Fibroblast of skin of right biceps (primary cell): ENCODE measurements at places on chromosomes 5 and 9.

GRCh38 chr5:110909950-110910349 lies 161.6 kb upstream of the TSLP start:
- peak; percentile 56 for DNase-seq

- peak; percentile 92 for DNase-seq
Measured at GRCh38 chr5:108560581-108560980, 178.7 kb upstream of the FBXL17 start.

DNA sequence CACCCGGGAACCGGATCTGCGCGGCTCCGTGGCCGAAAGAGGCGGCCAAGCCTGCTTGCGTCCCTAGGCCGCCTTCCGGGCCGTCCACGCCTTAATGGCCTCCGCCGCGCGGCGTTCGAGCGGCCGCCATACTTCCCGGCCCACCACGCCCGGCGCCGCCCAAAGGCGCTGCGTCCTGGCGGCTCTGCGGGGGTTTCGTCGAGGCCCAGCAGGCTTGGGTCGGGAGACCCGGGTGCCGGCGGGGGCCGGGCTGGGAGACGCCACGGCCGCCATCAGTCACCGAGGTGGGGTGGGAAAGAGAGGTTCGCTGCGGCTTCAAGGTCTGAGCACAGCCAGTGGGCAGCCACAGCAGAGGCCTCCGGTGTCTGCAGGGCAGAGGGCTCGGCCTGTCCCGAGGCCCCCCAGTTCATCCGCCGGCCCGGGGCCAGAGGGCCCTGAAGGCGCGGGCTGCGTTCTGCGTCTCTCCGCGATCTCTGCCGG lies 545.8 kb upstream of the CDH10 start:
- DNase-seq, result no peak

- no peak for DNase-seq
Measured at GRCh38 chr9:88986776-88987175, 4.5 kb upstream of the S1PR3 start.

DNA sequence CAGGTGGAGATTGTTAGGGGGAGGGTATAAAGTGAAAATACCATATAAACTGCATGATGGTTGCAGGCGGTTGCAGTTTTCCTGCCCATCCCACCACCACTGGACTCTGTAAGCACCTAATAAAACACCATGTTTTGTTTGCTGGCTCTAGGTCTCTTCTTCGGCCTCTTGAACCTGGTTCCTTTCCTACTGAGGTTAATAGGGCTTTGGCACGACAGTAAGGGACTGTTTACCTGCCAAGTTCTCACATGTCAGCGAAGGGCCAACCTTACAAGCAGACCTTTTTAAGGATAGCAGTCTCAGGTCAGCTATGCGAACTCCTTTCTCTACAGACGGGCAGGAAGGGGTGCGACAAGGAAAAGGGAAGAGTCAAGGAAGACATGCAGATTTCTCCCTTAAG lies 3.4 kb upstream of the RFESD start:
- DNase-seq, result no peak

GRCh38 chr5:177982072-177982727 lies 13.8 kb downstream of the PROP1 start:
- no peak for DNase-seq

DNA sequence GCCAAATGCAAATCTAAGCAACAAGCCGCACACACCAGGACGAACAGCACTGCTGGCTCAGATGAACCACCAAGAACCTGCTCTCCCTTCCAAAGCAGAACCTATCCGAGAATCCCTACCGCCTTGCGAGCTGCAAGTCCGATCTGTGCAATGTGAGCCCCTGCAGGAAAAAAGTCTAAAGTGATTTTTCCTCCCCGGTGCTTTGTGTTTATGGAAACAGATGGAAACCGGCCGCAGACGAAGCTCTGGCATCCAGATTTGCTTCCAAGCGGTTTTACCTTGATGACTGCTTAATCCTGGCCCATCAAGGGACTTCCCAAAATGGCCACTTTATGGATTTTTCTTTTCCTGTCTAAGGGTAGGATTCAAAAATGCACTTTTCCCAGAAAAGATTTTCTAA lies 112.5 kb downstream of the VAV2 start:
- DNase-seq, result no peak

- DNase-seq, result no peak
Measured at GRCh38 chr5:135219868-135220267, 179.2 kb downstream of the MACROH2A1 start.

DNA sequence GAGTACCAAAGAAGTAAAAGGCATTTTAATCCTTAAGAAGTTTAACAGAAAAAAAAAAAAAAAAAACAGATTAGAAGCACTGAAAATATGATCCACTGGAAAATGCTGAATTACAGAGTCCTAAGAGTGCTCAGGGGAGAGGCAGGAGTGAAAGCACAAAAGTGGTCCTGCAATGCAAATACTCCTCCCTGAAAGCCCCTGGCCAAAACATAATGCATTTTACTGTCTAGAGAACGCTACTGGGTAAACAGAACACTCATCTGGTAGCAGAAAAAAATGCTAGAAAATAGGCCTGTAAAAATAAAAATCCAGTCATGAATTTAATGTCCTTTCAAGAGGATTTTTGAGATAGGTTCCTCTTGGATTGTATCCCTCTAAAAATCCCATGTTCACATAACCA lies 81.9 kb downstream of the ADAMTS12 start:
- no peak for DNase-seq

GRCh38 chr5:861442-862366 lies 10.9 kb upstream of the ZDHHC11 start:
- DNase-seq, result no peak

DNA sequence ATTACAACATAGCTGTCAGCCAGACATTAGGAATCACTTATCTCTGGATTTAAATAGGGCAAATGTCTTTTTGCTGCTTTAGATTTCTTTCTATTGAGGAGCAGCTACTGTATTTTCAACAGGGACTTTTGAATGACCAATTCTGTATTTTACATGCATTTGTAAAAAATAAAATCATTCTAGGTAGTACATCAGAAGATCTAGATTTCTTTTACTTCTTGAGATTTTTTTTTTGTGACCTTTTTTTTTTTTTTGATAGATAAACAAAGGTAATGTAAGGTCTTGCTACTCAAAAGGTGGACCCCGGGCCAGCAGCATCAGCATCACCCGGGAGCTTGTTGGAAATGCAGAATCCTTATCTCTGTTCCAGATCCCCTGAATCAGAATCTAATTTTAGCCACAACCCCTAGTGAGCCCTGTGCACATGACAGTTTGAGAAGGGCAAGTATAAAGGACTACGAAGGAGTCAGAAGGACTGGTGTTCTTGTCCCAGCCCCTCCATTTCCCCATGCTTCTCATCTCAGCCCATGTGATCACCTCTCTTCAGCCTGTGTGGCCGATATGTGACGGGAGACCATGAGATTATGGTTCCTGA lies 37.7 kb upstream of the CKMT2 start:
- no peak for DNase-seq

GRCh38 chr5:98397081-98397480 lies 376.4 kb upstream of the RGMB start:
- DNase-seq, result peak; percentile 90

DNA sequence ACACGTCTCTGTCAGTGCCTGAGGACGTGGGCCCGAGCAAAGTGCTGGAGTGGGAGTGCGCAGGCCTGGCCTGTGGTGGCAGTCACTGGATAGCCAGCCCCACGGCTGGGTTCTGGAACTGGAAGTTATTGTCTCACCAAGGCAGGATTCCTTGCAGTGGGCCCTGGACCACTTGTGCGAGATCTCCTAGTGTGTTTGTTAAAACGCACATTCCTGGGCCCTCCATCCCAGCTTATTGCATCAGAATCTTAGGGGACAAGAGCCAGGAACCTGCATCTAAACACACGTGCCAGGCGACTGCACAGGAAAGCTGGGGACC lies 26.9 kb downstream of the PTPA start:
- no peak for DNase-seq

GRCh38 chr9:33311953-33312352 lies 21.6 kb downstream of the NFX1 start:
- no peak for DNase-seq

- DNase-seq, result peak; percentile 14
Measured at GRCh38 chr9:91075279-91075678, 273.7 kb downstream of the SYK start.

DNA sequence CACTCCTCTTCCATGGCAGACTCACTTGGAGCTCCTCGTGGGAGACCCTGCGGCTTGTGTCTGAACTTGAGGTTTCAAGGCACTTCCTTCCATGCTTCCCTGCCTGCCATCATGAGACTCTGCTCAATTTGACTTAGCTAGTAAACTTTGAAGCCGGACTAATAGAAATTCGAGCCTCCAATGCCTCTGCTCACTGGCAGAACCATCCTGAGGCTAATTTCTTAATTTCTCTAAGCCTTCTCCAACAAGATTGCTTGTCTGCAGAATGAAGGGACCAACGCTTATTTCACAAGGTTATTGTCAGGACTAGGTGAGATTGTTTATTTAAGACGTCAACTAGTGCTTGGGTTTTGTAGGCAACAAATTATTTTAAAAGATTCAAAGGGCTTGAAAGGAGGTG lies 3.2 kb downstream of the POU4F3 start:
- no peak for DNase-seq

- no peak for DNase-seq
Measured at GRCh38 chr5:32159328-32160072, 14.6 kb downstream of the GOLPH3 start.

- no peak for DNase-seq
Measured at GRCh38 chr5:59922220-59922619, 28.7 kb upstream of the PDE4D start.

- DNase-seq, result no peak
Measured at GRCh38 chr5:91011029-91011428, 372.1 kb downstream of the ARRDC3 start.

GRCh38 chr9:69502671-69503301 lies 169.4 kb downstream of the APBA1 start:
- peak; percentile 49 for DNase-seq

- DNase-seq, result no peak
Measured at GRCh38 chr9:132710333-132710732, 40.1 kb downstream of the GTF3C4 start.

DNA sequence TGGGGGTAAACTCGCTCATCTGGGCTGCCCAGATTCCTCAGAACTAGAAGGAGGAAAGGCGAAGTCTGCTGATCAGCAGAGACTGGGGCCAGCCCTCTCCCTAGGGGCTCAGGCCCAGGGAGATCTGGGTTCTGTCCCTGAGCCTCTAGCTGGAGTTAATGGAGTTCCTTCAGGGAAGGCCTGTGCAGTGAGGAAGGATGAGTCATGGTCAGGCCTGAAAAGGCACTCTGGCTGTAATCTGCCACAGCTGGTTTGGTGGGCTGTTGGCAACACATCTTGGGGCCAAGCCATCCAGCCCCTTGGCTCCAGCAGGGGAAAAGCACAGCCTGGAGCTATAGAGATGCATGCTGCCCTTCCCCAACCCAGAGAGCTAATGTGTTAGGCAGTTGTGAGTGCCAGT lies 459.6 kb downstream of the PRELID2 start:
- DNase-seq, result no peak

- peak; percentile 82 for DNase-seq
Measured at GRCh38 chr5:169302491-169303118, 1.7 kb upstream of the SLIT3 start.

GRCh38 chr9:22916148-22916547 lies 469.5 kb downstream of the DMRTA1 start:
- DNase-seq, result no peak

DNA sequence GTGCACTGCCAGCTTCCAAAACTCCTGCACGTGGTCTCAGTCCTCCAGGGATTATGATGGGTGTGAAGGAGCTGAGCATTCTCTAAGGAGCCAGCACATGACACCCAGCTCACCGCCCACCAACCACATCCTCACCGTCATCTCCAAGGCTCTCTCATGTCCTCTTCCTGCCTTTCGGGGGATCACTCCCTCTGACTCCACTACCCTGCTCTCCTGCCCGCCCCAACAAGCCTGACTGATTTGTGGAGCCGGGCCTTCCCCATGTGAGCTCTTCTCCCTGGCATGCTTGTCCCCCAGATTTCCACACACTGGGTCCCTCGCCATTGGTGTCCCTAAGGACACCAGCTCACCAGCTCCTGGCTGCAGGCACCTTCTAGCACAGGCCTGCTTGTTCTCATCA lies 1.9 kb downstream of the ABO start:
- no peak for DNase-seq

DNA sequence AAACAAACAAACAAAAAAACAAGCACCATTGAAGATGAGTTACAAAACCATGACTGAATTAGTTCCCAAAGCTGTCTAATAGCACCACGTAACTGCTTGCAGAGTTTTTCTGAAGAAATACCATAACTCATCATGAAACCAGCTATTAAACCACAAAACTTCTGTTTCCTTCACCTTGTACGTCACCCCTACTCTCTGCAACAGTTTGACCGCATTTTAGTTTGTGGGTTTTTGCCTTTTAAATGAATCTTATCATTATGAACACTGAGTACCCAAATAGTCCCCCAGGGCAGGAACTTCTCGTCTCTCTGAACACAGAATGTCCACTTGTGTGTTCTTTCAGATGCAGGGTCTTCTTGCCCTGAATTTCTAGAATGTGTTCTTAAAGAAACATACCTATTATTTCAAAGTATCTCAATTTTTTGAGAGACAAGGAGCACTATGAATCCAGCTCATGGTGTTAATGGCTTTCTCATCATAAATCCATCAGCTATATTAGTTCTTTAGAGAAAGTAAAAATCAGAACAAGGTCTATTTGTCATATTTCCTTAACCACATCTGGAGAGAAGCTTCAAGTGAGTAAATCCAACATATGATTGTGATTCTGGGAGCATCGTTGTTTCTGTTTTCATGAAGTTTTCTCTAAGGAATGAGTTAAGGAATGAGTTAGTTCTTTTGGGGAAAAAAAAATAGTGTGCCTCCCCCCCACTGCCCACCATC lies 210.6 kb downstream of the AUH start:
- DNase-seq, result peak; percentile 96

- no peak for DNase-seq
Measured at GRCh38 chr5:128273736-128274135, 190.2 kb downstream of the SLC12A2 start.

DNA sequence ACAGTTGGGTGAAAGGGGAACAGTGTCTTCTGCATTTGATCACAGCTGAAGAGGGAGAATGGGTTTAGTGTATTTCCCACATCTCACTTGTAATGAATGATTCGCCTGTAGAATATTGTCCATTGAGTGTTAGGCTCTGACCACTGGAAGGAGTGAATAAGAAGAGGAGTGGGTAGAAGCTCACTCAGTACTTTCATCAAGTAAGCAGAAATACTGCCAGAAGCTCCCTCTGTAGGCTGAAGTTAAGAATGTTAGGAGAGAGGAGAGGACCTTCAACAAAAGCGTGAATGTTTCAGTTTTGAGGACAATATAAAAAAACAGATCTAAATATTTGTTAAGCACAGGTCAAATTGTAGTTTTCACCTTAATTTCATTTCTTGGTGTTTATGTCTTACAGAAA lies 27.5 kb downstream of the FSD1L start:
- peak; percentile 67 for DNase-seq

GRCh38 chr5:110441035-110441434 lies 285.4 kb downstream of the TMEM232 start:
- DNase-seq, result peak; percentile 69

GRCh38 chr5:17004441-17005106 lies 68.5 kb upstream of the MYO10 start:
- DNase-seq, result peak; percentile 37

- no peak for DNase-seq
Measured at GRCh38 chr5:91079037-91079436, 304.1 kb downstream of the ARRDC3 start.

- no peak for DNase-seq
Measured at GRCh38 chr9:131954299-131954698, 125.4 kb downstream of the MED27 start.

- DNase-seq, result peak; percentile 59
Measured at GRCh38 chr5:56637321-56637920, 177.9 kb upstream of the MAP3K1 start.
